ENCODE measurements at places on chromosomes 4 and X.

DNA sequence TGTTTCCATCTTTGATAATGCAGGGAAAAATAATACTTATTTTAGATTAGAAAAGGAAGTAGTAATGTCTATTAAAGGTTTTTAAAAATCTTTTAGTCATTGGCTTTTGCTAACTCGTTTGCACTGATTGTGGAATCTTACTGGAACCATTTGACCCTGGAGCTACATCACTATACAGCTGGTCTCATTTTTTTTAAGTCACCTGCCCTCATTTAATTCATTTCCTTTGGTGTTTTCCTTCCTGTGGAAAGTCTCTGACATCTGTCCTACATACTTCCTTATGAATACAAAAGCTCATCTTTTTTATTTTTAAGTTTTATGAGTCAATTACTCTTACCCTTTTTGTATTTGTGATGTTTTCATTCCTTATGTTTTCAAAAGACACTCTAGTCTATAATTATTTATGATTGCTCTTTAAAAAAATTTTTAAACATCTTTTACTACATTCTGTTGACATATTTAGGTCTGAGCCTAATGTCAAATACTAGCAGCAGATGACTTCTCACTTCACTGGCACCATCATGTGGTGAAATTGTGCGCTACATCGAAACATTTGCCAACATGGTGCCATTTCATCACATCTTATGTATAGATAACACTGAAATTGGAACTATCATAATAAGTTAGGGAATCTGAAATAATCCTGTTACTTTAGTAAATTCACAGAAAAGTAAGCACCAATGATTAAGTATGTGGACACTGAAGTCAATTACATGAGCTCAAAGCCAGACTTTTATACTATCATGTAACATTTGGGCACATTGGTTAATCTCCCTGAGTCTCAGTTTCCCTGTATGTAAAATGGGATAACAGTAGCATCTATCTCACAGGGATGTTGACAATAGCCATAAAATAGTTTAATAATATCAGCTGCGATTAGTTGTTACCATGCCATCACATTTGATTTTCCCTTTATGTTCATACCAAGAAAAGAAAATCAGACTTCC is 9.4 kb upstream of the MMAA start:
- DNase-seq = peak; percentile 68

DNA sequence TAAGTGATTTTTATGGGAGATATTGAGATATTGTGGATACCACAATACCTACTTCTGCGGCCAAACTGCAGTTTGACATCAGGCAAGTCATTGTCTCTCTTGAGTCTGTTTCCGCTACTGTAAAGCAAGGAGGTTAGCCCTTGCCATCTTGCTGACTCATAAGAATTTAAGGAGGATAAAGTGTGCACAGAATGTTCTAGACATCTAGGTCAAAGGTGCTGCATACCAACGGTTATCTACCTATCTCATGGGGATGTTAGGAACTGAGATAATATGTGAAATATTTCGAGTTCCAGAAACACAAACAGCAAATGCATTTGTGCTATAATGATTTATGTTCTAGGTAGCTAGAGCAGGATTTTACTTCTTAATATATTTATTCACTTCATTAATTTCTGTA is 211.5 kb upstream of the NR3C2 start:
- DNase-seq = no peak

DNA sequence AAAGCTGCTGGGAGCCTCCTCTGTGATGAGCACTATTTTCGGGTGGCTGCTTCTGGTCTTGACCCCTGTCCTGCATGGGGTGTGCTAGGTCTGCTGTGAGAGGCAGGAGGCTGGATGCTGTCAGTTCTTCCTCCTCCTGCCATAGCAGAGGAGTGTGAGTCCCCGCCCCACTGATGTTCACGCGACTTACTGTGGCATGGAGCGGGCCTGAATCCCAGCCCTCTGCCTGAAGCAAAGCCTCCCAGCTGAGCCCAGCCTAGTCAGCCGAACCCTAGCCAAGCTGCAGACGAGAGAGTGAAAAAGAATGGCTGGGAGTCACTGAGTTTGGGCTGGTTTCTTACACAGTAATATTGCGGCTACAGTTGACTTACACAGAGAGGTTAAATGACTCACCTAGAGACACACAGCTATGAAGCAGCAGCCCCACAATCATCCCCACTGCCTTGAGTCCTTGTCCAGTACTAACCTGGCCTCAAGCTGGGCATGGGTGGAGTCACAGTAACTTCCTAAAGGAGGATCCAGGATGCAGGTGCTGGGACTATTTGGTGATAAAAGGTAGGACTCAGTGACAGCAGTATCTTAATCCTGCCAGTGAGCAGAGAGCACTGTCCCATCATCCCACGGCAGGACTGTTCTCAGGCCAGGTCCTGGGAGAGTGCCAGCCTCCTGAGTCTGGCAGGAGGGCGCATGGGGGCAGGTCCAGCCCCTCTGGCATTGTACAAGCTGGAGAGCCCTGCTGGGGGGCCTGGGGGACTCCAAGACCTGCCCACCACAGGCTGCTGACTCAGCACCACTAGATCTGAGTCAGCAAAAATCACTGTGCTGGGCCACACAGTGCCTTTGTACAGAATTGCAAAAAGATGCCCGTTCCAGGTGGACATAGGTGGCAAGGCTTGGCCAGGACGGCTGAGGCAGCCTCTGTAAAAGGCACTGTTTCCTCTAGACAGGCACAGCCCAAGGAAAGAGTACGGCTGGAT is 60.4 kb upstream of the CRMP1 start:
- DNase-seq = no peak

DNA sequence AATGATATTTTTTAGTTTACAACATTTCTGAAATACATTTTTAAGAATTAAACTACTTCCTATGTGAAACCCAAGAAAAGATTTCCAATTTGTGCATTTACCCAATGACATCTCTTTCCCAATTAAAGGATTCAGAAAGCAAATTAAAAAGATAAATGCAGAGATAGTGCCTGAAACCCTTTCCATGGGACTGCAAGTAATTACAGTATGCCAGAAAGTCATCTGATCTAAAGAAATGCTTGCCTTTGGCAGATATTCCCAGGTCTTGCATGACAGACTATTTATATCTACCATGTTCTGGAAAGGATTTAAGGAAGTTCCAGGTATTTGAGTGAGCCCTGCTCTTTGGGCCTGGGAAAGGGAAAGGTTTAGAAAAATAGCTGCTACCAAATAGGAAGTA is 41.6 kb upstream of the CXorf38 start:
- DNase-seq = no peak

DNA sequence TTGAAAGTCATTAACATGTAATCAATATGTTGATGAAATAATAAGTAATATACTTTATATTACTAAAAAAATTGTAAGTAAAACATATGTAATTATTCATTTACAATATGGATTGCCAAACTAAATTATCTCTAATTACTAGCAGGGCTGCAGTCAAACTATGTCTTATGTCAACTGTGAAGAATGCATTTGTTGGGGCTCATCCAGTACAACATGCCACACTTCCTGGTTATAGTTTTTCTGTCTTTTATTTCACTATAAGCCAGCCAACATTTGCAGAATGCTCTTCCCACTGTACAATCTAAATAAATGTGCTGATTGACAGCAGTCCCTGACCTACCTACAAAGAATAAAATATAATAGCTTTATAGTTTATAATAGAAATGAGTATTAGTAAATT is 975.4 kb upstream of the NDST4 start:
- DNase-seq = no peak

- DNase-seq = no peak
These were observed 10.2 kb upstream of the KIAA0232 start for GRCh38 chr4:6772223-6772928.

GRCh38 chrX:1074755-1075154 is 137.7 kb downstream of the CRLF2 start:
- DNase-seq = no peak

DNA sequence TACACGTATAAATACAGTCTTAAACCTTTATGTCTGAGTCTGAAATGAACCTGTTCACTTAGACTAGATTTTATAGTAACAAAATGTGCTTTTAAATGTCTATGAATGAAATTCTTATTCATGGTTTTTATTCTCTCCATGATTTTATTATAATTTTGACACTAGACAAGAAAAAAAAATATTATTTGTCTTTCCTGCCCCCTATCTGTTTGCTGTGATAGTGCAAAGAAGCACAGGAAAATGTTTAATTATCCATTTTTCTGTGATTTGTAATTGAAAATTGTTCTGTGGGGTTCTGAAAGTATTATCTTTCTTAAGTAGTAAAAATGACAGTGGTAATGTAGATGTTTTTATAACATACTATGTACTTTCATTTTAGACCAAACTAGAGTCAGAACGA is 52.0 kb downstream of the INTS6L start:
- DNase-seq = no peak
